Activated T-cell treated with anti-CD3 and anti-CD28 coated beads for 48 hours (primary cell): ENCODE measurements at places on chromosomes 13 and 19.

DNA sequence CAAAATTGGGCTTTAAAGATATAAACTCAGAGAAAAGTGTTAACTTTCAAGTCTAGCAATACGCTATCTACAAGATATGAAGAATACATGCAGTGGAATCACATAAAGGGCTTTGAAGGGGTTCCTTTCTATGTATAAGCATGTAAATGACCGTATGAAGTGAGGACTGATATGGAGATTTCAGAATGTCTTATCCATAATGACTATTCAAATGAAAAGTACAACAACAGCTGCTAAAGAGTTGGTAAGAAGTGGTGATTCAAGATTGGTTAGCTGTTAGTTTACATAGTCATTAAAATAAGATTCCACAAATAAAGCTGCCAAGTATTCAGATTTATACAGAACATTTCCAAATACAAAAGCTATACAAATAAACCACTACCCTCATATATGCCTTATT lies 153.4 kb upstream of the STARD13 start:
- no peak for DNase-seq

DNA sequence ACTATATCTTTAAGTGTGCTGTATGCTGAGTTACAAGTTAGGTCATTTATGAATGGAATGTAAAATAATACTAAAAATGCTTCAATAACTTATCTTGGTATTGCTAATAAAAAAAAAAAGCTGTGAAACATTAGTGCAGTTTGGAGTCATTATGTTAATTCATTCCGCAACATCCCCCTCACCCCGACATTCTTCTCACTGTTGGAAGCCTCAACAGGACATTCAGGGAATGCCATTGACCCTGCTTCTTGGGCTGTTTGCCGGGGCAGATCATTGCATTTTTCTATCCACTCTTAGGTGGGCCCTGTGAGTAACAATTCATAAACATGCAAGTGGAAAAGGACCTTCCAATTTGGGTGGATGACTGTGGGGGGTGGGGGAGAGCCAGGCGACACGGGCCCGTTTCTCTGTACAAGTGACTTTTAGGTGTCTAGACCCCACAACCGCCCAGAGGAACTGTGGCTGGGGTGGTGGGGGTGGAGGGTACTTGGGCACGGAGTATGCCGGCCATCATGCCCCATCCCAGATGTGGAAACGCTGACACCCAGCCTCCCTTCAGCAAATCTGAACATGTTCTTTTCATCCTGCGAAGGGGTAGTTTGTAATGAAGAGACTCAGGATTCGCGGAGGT lies 185.9 kb downstream of the ZNF536 start:
- no peak for DNase-seq

- DNase-seq: no peak
These were observed 34.8 kb upstream of the TMEM255B start for GRCh38 chr13:113724016-113724758.

- no peak for DNase-seq
These were observed 8.9 kb downstream of the GNG7 start for GRCh38 chr19:2693492-2694160.

DNA sequence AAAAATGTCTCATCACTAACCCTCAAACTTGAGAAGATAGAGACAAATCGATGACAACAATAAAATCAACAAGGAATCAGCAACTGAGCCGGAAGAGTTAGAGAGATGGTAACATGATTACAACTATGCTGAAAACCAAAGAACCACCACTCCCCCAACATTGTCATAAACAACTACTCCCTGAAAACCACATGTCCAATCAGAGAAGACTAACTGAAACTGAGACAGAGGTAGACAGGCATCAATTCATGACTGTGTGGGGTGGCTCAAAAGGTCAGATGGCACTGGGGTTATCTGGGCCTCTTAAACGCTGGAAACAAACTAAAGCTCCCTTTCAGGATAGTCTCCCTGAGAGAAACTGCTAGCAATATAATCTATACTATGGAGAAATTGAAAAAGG lies 488.8 kb downstream of the KCTD12 start:
- DNase-seq: no peak

DNA sequence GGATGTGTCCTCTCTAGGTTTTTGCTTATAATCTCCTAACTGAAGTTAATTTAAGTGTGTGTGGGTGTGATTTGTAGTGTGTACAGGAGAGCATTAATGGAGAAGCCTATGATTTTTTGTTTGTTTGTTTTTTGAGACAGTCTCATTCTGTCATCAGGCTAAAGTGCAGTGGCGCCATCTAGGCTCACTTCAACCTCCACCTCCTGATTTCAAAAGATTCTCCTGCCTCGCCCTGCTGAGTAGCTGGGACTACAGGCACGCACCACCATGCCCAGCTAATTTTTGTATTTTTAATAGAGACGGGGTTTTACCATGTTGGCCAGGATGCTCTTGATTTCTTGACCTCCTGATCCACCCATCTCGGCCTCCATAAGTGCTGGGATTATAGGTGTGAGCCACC lies 20.6 kb downstream of the ZNF701 start:
- no peak for DNase-seq

GRCh38 chr13:65872448-65872847 lies 1357.7 kb downstream of the PCDH9 start:
- DNase-seq: no peak

- no peak for DNase-seq
These were observed 1084.7 kb downstream of the EFNB2 start for GRCh38 chr13:105450784-105451183.

DNA sequence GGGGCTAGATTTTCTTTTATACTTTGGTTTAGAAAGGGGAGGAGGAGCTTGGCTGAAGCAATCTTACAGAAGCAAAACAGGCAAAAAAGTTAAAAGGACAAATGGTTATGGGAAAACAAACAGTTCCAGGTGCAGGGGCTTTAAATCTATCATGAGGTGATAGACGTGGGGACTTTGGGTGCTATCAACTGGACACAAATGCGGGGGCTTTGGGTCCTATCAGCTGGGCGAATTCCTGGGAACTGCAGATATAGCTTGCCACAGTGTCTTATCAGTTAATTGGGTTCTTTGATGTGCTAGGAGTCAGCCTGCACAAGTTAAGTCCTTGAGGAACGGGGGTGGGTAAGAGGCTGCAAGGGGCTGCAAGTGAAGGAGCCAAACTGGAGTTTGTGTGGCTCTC lies 260.6 kb downstream of the TUBA3C start:
- no peak for DNase-seq

DNA sequence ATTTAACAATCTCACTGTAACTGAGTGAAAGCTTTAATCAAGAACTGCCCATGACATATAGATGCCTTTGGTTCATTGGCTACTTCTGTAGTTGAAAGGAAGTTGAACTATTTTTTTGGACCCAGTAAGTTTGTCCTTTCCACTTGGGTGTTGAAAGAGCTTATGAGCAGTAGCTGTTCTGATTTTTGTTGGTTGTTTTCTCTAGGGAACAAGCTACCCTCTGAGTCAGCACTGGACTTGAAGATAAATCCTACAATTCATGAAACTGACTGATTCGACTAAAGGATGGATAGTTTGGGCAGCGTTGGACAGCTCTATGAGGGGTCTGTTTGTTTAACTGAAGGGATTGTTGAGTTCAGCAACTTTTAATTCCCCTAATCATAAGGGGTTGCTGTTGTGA lies 101.0 kb downstream of the PAN3 start:
- DNase-seq: no peak

DNA sequence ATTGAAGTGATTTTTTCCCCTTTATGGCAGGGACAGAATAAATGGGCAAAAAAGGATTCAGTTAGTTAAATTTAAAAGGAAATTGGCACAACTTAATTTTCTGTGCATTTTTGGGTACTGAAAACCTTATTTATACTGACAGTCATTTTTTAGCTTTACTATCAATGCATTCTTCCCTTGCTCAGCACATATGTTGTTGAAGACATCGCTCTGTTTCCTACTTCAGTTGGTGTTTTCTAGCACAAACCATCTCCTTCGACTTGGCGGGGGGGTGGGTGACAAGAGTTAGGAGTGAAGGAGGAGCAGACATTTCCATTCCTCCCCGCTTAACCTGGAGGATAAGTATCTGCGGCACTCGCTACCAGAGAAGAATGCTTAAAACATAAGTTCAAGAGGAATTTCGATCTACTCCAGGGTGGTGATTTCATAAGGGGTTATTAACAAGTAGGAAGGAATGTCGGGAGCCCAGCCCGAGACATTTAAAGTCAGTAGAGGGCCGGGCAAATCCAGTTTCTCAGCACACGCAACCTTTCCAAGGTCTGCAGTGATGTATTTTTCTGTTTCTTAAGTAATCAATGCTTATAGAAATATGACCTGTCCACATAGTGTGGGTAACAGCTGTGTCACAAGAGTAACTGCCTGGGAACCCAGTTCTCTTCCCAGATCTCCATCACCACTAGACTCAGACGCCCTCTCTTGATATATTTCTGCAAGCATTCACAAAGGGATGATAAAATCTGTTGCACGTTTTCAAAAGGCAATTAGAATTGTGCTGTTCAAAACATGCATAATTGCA lies 525.8 kb downstream of the MYO16 start:
- DNase-seq: no peak

GRCh38 chr19:35135389-35135909 lies 590 bp upstream of the LGI4 start:
- peak; percentile 67 for DNase-seq

DNA sequence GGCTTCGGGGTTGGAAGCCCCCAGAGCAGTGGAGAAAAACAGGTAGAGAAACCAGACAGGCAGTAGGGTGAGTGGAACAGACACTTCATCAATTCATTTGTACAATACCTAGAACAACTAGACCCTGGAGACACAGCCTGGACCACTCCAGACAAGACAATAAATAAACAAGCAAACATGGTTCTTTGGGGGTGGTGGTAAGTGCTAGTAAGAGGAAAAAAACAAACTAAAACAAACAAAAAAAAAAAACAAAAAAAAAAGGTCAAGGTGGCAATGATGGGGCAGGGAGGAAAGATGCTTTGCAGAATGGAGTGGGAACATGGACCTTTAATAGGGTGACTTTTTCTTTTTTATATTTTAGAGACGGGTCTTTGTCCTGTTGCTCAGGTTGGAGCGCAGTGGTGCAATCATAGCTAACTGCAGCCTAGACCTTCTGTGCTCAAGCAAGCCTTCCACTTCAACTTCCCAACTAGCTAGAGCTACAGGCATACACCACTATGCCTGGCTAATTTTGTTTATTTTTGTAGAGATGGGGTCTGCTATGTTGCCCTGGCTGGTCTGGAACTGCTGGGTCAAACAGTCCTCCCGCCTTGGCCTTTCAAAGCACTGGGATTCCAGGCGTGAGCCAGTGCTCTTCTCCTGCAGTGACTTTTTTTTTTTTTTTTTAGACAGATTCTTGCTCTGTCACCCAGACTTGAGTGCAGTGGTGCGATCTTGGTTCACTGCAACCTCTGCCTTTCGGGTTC lies 3.1 kb downstream of the JUNB start:
- no peak for DNase-seq

DNA sequence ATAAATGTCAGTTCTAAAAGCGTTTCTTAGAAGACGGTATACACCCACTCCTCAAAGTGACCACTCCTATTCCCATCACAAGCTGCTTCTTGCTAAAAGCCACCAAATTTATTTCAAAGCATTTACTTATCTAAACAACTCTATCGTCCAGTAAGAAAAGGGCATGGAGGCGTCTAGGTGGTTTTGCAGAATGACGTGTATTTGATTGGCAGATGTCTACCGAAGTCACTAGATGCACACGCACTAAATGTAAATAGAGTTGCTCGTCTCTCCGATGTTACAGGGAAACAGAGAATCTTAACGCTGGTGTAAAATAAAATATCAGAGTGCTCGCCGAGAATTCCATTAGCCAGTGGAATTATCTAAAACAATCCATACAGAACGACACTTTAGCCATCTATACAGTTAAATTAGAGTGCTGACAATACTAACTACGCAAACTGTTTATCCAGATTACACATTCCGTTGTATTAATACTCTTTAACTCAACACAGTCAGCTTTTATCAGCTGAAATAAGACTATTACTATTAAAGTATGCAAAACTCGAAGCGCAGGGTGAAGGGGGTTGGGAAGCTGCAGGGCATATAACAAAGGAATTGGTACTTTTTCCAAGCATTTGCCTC lies 1.9 kb downstream of the KLF12 start:
- DNase-seq: peak; percentile 4

- DNase-seq: no peak
These were observed 38.7 kb upstream of the ZNF780A start for GRCh38 chr19:40129425-40129824.
